ENCODE measurements at places on chromosomes 3 and 15.

DNA sequence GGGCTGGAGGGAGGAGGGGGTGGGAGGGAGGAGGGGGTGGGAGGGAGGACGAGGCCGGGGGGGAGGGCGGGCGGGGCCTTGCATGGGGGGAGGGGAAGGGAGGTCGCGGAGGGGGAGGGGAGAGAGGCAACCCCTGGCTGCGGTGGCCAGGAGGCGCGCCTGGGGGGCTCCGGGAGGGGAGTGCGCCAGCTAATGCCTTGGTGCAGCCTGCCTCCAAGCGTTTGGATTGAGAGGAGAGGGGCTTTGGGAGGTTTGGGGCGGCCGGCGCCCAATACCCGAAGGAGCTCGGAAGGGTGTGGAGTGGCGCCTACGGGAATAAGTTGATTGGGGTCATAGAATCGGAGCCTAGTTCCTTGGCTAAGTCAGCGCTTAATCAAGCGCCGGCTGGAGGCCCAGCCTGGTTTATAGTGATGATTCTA, 557 bp downstream of the TFG start:
- DNase-seq: no peak

GRCh38 chr3:14211621-14212020, 33.0 kb downstream of the LSM3 start:
- DNase-seq: no peak

DNA sequence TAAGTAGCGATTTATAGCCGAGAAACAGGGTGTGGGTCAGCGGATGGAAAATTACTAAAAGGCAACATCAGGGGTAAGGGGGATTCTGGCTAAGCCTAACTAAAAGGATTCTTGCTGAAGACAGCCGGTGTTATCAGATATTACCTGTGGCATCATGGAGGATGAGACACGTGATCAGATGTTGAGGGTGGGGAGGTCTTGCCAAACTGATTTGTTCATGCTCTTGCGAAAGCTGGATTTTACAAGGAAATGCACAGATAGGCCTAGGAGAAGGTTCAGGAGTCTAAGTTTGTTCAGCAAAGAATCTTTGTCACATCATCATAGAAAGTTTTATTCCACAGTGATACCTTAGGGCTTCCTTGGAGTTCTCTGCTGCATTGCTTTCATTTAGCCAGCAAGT, 396.8 kb upstream of the TBL1XR1 start:
- no peak for DNase-seq

DNA sequence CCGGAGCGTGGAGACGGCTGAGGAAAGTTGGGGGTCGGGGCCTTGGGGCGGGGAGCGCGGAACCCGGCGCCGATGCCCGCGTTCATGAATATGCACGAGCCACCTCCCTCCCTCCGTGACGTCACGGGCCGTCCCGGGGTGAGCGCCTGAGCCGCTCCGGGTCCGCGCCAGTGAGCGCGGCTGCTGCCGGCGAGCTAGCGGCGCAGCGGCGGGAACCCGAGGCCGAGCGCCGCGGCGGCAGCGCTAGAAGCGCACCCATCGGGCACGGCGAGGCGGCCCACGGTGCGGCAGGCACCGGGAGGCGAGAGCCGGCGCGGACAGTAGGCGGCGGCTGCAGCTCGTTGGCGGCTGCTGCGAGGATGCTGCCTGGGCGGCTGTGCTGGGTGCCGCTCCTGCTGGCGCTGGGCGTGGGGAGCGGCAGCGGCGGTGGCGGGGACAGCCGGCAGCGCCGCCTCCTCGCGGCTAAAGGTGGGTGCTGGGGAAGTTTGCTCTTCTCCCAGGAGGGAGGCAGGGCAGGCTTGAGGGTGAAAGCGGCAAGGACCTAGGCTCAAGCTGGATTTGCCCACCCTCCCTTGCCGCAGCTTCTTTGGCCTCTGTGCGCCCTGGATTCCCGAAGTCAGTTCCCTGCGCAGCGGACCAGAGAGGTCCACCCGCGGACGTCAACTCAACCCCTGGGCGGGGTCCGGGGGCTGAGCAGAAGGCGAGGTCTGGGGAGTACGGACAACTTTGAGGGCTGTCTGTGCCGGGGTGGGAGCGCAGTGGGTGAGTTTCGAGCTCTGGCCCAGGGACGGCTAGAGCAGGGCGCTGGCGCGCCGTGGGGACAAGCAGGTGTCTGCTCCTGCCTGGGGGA, at the start of gene CLSTN2:
Gene CLSTN2 (plus strand): TSS at position 170 of the 850 bp plus-strand sequence.
- DNase-seq: peak; percentile 72

GRCh38 chr15:78195735-78196201, 38.6 kb downstream of the ACSBG1 start:
- no peak for DNase-seq

GRCh38 chr15:80418892-80419537, 14.8 kb downstream of the ARNT2 start:
- DNase-seq: no peak

GRCh38 chr3:13080026-13080425, 6.8 kb upstream of the IQSEC1 start:
- DNase-seq: no peak

GRCh38 chr3:31502803-31503221, 29.9 kb upstream of the STT3B start:
- DNase-seq: no peak
